NCI-H82 (cell line): ENCODE measurements at places on chromosomes 3 and 15.
A peak's percentile ranks its signal among the peaks of the same experiment; 100 is the strongest.

- DNase-seq, result no peak
Observed at GRCh38 chr3:124033360-124034015, 41.6 kb upstream of the ROPN1 start.

DNA sequence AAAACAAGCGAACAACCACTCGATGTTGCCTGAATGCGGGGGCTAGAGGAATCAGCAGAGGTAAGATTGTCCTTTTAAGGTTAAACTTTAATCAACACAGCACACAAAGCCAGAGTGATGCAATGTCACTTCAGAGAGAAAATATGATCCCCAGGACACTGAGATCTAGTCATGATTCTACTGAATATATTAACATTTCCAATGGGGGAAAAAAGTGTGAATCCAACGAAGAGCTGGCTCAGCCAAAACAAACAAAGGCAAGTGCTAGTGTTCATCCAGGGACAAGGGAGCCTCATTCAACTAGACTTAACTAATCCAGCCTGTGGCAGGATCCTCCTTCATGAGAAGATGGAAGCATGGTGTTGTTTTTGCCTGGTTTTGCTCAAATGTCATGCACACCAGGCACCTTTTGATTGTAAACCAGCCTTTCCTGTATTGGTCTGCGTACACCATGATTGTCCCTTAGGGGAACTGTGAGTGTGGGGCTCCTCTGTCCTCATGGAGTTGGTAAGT lies 35.8 kb downstream of the SCG5 start:
- no peak for DNase-seq

DNA sequence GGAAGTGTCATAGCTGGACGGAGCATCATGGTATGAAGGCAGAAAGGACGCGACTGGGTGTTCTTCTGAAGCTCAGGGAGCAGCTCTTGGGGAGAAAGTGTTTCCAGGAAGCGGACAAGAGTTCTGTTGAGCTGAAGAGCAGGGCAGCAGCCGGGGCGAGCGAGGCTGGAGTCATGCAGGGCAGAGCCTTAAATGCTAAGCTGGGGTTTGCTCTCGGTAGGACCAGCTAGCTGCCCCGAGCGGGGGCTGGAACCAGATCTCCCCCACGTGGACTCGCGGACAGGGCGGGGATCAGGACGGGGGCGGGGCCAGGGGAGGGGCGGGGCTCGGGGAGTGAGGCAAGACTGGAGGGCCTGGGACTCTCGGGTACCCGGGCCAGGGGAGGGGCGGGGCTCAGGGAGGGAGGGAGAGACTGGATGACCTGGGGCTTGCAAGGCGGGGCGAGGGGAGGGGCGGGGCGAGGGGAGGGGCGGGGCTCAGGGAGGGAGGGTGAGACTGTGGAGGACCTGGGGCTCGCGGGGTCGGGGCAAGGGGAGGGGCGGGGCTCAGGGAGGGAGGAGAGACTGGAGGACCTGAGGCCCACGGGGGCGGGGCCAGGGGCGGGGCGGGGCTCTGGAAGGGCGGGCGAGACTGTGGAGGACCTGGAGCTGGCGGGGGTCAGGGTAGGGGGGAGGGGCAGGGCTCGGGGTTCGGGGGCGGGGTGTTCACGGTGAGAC lies 461 bp upstream of the FAH start:
- peak; percentile 97 for DNase-seq

- DNase-seq, result no peak
Observed at GRCh38 chr3:45145223-45145622, 955 bp downstream of the CDCP1 start.

DNA sequence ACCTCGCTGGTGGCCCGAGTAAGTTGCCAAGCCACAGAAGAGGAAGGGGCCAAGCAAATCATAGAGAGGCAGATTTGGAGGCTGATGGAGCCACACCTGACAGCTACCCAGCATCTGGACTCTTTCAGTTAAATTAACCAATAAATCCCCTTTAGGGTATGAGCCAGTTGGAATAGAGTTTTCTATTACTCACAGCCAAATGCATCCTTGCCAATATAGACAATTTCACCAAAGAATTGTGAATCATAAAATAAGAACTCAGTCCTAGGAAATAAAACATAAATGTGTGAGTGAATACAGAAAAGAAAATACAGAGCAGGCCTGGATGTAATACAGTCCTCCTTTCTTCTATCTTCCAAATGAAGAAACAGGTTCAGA lies 161.6 kb upstream of the ANKRD28 start:
- DNase-seq, result no peak

DNA sequence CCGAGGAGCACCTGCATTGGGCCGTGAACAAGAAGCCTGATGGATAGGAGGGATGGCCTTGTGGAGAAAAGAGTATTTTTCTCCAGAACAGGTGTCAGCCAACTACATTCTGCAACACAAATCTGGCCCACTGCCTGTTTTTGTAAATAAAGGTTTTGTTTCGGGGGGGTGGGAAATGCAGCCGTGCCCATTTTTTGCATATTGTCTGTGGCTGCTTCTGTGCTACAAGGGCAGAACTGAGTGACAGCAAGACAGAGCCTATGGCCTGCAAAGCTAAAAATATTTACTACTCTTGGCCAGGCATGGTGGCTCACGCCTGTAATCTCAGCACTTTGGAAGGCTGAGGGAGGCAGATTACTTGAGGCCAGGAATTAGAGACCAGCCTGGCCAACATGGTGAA lies 95.9 kb upstream of the AKAP13 start:
- DNase-seq, result no peak

GRCh38 chr3:101466465-101467309 lies 46.3 kb downstream of the SENP7 start:
- peak; percentile 40 for DNase-seq

DNA sequence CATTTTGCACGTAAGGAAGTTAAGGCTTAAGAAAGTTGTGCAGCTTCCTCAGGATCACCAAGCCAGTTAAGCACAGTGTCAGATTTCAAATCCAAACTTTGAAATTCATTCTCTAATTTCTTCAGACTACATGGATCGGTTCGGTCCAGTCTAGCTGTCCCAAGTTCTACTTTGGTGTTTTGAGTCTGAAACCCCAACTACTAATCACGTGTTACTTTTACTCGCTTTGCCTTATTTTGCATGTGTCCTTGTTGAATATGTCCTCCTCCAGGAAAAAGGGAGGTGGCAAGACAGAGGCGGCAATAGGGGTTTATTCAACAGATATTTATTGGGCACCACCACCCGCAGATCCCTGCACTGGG lies 522 bp upstream of the GXYLT2 start:
- DNase-seq, result no peak

- DNase-seq, result peak; percentile 93
Observed at GRCh38 chr3:47578691-47579632, at the start of gene CSPG5. Gene CSPG5, minus strand, starts transcription at chr3:47578865. Its CDS starts 172 bp downstream, at chr3:47578693.

GRCh38 chr3:160265088-160265487 lies 39.9 kb downstream of the C3orf80 start:
- DNase-seq, result no peak

DNA sequence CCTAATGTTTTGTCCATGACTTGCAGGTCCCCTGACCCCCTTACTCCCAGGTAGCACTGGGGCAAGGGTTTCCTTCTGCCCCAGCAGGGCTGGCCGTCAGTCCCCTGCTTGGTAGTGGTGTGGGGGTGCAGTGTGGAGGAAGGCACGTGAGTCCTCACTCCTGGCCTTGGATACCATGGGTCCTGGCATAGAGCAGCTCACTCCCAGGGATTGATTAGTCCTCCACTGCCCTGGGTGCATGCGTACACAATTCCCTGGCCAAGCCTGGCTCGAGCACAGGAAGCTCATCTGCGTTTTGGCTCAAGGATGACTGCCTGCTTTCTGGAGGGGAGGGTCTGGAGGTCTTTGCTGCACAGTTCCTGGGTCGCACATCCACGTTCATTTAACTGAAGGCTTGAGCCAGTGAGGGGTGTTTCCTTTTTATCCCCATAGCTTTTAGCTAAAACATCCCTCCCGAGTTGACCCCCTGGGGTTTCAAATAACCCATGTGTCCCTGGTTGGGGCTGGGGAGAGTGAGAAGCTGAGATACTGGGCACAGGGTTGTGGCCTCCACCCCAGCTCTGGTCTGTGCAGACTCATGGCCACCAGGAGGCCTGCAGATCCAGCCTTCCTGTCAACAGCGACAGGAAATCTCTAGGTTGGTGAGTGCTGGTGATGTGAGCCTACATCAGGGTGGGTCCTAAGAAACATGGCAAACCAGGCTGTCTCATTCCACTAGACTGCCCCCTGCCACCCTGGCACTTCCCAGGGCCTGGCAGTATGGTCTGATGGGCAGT lies 11.5 kb downstream of the HEMK1 start:
- no peak for DNase-seq

DNA sequence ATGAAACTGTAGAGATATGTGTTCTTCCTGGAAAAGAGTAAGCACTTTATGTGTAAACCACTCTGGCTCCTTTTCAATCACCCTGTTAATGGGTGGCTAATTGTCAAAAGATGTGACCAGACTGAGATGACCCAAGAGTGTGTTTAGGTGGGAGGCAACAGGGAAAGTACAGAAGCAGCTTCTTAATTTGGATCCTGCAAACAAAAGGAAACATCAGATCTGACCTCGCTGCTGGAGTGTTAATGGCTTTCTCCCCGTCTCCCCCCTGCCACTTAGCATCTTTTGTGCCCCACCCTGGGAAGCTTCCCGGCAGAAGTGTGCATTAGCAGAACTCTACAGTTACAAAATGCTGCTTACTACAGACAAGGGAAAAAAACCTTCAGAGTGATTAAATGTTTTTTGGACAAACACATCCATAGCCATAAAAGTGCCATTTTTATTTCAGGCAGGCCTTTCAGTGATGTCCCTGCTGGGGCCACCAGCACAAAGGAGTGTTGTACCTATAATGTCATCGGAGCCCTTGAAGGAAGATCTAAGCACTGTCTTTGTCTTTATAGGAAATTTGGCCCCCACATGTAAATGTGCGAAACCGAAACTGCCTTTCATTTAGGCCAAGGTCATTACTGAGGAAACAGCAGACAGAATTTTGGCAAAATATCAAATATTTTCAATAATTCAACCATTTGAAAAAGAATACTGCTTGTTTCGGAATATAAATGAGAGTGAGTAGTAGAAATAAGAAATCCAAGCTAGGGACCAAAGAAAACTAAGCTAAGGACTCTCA lies 311.0 kb downstream of the WDR72 start:
- no peak for DNase-seq

- DNase-seq, result no peak
Observed at GRCh38 chr15:89002281-89002761, 85.9 kb upstream of the ABHD2 start.

DNA sequence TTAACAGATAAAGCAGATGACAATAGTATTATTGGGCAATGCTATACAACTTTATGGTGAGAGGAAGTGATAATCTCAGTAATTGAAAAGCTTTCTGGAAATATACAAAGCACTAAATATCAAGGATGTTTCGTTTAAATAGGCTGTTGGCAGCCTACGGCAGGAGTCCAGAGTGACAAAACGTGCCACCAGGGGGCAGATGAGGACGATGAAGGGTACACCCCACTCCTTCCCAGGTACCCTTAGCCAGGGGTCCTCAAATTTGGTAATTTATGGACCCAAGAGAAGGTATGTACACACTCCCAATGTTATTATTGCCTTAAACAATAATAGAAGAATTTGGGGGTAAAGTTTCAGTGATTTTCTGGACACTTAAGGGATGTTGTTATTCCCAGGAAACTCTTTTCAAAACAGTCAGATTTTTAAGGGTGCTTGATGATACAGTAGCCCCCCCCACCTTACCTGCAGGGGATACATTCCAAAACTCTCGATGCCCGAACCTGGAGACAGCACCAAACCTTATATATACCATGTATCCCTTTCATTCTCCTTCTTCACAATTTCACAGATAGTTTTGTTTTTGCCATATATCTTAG lies 1.4 kb upstream of the MAGEL2 start:
- DNase-seq, result peak; percentile 71

- no peak for DNase-seq
Observed at GRCh38 chr3:140247775-140248174, 312.8 kb downstream of the CLSTN2 start.

- DNase-seq, result peak; percentile 82
Observed at GRCh38 chr3:55647063-55647462, 160.0 kb upstream of the WNT5A start.

- DNase-seq, result no peak
Observed at GRCh38 chr3:87625876-87626275, 349.5 kb upstream of the POU1F1 start.

DNA sequence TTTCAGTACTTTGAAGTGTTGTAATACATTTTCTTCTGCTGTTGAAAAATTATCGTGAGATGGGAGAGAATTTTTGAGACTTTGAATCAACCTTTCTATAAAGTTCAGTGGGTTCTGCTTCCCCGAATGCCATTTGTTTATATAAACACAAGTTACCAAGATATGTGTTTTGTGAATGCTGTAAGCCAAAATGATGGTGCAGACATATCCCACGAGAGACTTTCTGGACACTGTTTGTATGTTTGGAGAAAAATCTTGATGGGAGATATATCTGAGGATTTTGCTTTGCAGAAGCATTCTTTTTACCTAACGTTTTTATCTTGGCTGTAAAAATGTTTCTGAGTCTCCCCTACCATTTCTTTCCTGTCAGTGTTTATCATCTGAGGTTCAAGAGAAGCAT lies 526.6 kb upstream of the ZNF717 start:
- DNase-seq, result no peak

GRCh38 chr3:38177181-38177580 lies 11.8 kb downstream of the OXSR1 start:
- DNase-seq, result no peak

- no peak for DNase-seq
Observed at GRCh38 chr3:174186377-174186989, 672.7 kb upstream of the NAALADL2 start.

DNA sequence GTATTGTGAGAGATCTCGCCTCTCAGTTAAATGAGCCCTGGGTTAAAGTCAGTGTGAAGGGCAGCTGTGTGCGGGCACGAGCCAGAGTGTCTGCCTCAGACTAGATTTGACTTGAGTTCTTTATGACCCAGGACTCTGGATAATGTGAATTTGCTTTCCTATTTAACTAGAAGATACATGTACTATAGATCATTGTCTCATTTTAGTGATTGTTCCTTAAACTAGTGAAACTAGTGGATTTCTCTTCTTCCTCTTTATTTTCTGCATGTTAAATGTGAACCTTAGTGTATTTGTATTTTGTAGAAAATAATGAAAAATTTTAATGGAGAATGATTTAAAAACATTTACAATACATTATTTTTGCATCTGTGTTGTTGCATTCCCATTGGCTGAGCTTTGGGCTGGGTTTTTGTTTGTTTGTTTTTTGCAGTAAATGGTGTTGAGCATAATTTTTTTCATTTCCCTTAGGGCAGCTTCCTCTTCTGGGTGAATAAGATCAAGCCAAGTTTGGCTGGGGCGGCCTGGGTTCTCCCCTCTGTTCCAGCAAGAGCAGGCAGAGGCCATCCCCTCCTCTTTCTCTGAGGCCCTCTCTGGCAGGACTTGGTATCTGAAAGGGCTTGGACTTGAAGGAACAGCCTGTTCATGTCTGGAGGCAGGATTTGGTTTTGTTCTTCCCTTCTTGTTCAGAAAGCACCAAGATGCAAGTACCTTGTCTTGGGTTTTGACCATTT lies 15.0 kb downstream of the GCSAM start:
- peak; percentile 32 for DNase-seq

- no peak for DNase-seq
Observed at GRCh38 chr15:68196445-68197169, 8.5 kb downstream of the CALML4 start.

- DNase-seq, result no peak
Observed at GRCh38 chr15:96783746-96784145, 453.2 kb downstream of the NR2F2 start.

GRCh38 chr3:3170998-3171397 lies 8.5 kb downstream of the CRBN start:
- DNase-seq, result peak; percentile 38
